Cortex of kidney (tissue), 1 donor: ENCODE measurements at places on chromosomes 6 and 20.

DNA sequence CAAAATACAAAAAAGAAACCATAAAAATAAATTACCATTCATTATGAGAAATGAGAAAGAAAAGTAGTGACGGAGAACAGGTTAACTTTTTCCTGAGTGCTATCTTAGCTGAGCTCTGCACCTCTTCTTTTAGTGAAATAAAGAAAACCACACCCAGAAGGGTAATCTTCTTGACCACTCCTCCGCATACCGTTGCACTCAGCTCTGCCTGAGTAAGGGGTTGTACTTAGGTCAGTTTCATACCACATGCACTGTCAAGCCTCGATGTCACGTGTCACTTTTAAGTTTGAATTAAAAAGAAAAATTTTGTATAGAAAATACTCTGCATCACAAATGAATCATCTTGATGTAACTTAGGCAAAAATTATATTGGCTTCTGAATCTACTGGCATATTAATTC, 2.8 kb downstream of the EZR start:
- no peak for DNase-seq

DNA sequence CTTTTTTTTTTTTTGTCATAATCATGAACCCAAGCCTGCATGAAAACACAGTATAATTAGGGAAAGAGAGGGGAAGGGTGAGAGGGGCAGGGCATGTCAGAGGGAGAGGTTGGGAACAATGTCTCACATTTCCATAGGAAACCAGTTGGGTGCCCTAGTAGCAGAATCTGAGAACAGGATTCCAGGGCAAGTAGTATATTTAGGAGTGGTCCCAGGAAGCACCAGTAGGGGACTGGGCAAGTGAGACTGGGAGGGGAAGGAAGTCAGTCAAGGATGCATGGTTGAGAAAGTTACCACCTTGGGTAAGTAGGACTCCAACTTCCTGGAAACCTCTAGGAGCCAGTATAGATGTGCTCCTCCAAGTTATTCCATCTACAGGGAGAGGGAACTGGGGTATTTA, 88.6 kb upstream of the MAFB start:
- no peak for DNase-seq

DNA sequence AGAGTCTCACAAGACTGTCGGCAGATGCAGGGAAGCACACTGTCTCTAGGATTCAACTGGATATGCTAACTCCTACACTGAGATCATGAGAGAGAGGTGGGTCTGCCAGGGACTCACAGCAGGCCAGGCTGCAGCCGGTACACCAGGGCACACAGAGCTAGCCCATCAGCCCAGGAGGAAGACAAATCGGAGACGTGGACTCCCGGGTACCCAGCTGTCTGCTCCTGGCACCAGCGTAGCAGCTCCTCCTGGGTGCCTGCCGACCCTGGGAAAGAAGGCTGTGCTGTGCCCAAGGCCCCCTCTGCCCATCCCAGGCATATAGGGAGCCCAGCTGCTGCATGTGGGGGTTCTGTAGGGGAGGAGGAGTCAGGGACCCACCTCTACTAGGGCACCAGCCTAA, 7.0 kb downstream of the MICAL1 start:
- no peak for DNase-seq

DNA sequence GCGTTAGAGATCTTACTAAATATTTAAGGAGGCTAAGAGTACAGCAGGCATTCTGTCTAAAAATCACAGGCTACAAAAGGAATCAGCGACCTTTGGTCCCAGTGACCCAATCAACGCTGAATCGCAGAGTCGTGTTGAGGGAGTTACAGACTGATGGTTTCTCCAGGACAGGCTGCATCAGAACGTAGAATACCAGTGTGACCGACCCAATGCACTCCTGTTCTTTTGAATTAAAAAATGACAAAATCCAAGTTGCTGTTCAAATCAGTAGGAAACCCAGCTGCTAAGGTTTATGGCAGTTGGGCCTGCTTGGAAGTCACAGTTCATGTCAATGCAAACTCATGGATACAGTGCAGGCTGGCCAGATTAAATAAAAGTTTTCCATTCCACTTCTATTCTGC, 155.8 kb upstream of the AFDN start:
- DNase-seq, result no peak

DNA sequence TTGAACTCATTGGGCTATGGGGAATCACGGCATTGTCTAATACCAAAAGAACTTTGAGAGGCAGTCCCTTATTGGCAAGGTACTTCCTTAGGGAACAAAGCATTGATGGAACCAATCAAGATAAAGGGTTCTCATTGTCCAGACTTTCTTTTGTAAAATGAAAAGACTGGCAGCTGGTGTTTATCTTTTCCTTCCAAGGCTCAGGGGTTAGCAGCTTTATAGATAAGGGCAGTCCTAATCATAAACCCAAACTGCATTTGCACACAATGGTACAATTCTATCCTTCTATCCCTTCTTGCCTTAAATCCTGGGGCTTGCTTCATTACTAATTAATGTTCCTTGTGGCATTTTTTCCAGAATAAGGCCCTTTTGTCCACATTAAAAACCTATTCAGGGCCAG, 28.6 kb downstream of the CDK19 start:
- DNase-seq, result no peak

GRCh38 chr20:44585057-44585963, 2.9 kb downstream of the PKIG start:
- no peak for DNase-seq
